ENCODE measurements at places on chromosomes 3 and 15.

- DNase-seq, result no peak
Observed at GRCh38 chr3:183259087-183259486, 6.0 kb downstream of the B3GNT5 start.

- no peak for DNase-seq
Observed at GRCh38 chr3:160140756-160141155, 84.5 kb upstream of the C3orf80 start.

DNA sequence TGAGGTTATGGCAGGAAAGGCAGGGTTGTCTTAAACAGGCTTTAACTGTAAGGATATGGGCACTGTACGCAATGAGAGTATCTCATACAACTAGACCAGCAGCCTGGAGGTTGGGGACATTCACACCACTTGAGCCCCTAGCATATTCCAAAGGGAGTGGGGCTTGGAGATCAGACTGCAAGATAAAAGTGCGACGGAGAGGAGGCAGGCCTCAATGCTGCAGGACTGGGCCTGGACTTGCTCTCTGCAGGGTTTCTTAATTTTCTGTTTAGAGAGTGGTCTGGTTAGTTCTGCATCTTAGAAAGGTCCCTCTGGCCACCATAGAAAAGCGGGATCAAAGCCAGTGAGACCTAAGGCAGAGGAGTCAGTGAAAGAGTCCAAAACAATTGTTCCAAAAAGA, 357.7 kb upstream of the NR2F2 start:
- DNase-seq, result no peak

GRCh38 chr15:35907511-35907910, 361.5 kb upstream of the DPH6 start:
- DNase-seq, result no peak

DNA sequence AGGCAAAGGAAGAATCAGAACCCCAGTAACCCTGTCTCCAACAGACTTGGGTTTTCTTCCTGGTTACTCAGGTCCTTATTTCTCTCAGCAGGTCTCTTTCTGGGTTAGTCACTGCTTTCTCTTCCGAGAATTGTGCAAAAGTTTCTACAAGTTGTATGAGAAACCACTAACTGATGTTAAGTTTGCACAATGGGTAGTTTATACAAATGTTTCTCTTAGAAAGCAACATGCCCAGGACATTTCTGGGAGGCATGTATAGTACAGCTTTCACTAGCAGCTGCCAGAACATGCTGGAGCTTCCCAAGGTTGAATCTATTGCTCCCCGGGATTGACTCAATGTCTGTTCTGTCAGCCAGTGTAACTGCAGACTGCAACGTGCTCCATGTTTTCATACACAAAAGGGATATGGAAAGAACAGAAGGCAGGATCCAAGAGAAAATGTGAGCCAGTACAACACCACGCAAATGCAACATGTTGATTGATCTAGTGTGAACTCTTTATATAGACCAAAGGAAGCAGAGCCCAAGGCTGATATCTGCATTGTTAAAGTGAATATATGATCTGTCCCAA, 887.8 kb downstream of the MCTP2 start:
- no peak for DNase-seq

GRCh38 chr3:71201939-71202338, 381.6 kb downstream of the FOXP1 start:
- no peak for DNase-seq

- no peak for DNase-seq
Observed at GRCh38 chr3:22117751-22118346, 366.8 kb upstream of the ZNF385D start.

DNA sequence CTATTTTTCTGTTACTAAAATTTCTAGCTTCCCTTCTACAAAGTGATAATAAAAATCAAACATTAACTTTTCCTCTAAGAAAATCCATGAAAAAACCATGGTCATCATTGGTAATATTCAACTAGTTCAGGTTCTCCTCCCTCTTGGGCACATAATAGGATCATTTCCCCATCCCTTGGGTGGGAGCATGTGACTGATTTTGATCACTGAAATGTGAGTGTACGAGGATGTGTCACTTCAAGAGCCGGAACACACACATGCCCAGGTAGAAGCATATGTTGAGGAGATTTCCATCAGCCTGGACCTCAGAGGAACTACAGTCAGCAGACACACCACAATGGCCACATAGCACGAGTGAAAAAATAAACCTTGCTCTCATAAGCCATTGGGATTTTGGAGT, 36.1 kb downstream of the AP3S2 start:
- DNase-seq, result no peak

GRCh38 chr3:11410564-11410963, 138.4 kb downstream of the ATG7 start:
- DNase-seq, result no peak

- no peak for DNase-seq
Observed at GRCh38 chr3:12627370-12627769, 36.5 kb downstream of the RAF1 start.

DNA sequence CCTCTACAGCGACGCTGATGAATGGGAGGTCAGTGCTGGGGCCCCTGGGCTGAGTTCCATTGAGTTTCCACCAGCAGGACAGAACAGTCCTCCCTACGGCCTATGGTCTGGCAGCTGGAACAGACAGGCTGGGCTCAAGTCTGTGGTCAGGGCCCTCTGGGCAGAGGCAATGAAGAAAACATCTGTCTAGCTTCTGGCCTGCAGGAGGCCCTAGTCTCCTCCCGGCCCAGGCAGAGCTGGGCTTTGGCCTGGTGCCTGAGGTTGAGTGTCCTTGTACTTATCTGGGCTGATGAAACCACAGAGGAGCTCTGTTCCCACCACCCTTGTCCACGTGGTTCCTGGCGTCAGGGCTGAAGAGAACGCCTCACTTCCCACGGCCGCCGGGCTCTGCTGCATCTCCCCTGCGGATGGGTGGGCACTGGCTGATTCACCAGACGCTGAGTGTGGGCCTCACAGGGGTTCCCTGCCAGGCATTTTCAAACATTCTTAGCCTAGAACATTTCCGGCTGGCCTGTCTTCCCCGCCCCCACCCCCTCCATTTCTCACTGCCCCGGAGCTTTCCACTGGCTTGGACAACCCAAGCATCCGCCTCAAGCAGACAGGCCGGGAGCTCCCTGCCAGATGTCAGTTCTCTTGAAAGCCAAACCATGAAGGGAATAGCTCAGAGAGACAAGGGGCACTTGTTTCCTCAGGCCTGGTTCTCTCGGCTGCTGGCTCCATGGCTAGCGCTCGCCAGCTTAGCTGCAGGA, 20.3 kb downstream of the PPCDC start:
- DNase-seq, result no peak

DNA sequence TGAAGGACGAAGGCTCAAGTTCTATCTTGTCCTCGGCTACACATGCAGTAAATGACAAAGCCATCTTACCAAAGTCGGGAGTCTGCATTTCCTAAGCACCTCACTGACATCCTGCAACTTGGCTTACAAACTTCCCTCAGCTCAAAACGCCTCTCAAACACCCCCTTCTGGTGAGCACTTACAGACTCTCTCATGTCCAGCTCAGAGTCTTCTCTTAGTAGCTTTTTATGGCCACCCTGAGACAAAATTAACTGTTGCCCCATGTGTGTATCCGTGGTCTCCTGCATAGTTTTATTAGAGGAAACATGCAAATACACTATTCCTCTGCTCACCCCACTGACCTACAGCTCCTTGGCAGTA, 819.7 kb downstream of the FHIT start:
- no peak for DNase-seq

GRCh38 chr15:60844511-60845174, 365.7 kb upstream of the ICE2 start:
- DNase-seq, result no peak

- DNase-seq, result no peak
Observed at GRCh38 chr15:41561104-41561776, 2.2 kb downstream of the TYRO3 start.

DNA sequence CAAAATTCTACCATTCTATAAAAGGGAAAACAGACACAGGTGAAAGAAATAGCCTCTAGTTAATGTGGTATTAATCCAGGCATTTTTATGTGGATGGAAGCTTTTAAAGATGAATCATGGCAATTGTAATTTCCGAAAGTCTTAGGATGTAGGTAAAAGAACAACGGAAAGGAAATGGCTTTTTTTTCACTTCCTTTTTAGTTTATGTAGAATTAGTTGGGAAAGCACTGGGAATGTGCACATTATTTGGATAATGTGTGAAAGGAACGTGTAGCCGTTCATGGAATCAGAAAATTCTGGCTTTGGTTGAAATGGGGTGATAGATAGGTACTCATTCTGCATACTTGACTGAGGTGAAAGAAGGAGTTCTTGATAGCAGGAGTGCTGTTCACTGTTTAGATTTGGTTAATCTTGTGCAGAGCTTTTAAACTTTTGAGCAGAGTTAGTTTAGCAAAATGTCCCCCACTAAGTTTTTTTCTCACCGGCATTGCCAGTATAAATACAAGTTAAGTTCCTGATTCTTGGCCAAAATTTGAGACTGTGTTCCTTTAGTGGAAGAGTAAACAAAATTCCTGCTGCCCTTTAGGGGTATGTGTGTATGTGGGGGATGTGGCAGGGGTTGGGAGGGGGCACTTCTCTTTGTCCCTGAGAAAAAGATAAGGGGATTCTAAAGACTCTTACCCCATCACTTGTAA, 20.2 kb upstream of the UTS2B start:
- no peak for DNase-seq

DNA sequence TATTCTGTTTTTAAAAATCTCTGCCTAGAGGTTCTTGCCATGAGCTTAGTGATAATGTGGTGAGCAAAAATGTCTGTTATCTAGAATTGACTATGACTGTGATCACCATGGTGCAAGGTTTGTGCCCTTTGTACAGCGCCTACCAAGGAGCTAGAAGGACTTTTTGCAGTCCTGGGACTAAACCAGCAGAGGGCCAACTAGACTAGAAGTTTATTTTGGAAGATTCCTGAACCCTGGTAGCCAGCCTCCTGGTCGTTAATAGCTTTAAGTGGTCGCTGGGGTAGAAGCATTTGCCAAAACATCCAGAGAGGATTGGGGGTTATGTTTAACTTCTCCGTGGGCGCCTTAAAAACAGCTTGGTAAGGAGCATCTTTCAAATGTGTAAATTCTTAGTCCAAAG, 7.8 kb downstream of the SCG5 start:
- DNase-seq, result no peak

DNA sequence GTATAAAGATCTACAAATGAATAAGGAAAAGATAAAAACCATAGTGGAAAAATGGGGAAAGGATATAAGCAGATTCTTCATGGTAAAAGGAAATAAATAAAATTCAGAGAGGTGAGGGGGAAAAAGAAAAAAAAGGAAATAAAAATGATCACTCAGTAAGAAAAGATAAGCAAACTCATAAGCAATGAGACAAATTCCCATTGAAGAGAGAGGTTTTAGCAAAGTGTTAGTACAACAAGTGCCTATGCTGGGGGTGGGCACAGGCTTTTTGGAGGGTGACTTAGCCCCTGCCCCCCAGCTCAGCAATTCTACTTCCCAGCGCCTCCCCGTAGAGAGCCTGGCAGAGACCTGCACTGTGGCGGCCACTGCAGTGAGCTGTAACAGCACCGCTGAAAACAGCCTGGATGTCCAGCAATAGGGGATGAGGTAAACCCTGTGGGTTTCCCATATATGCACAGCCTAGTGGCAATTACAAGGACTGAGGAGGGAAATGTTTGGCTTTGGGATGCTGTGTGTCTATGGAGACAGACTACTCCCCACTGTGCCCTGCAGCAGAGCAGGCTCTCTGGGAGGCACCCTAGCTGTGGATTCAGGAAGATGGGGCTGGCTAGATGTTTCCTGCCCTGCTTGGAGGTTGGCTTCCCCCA, 23.7 kb upstream of the SFMBT1 start:
- DNase-seq, result no peak

Measured in HTR-8/SVneo (cell line).